ENCODE measurements at places on chromosomes 11 and 22. TPM values are rescaled to one million over a fixed set of nuclear protein-coding genes. Genes with fewer than 3 reads are reported as not detected.

C22orf31 gene
- not detected for total RNA-seq

APOBEC3F gene
- 28.4 TPM for total RNA-seq

- H3K4me3 ChIP-seq = no peak overlapping the region
- DNase-seq = no peak
- no peak overlapping the region for H3K27ac ChIP-seq
- no peaks in the 10 kb centered on the region for H3K4me1 ChIP-seq
Observed at GRCh38 chr11:76758311-76758710, 24.8 kb upstream of the TSKU start.

DNA sequence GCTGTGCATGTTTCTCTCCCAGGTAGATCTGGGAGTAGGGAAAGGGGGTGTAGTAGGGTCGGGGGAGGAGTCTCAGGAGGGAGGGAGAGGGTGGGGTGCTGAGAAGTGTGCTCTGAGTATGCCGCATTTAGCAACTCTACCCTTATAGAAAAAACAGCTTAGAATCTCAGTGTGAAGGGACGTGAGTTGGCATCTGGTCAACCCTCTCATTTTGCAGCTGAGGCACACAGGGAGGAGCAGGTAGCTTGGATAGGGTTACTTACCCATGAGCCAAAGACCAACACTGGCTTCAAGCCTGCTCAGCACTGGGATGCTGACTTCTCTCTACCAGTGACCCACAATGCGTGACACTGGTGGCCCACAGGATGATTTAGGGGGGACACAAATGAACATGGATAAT is 95.9 kb downstream of the FBXO7 start:
- no peaks in the 10 kb centered on the region for H3K27me3 ChIP-seq
- no peak overlapping the region for H3K4me3 ChIP-seq
- H3K4me1 ChIP-seq = no peaks in the 10 kb centered on the region
- no peak overlapping the region for H3K27ac ChIP-seq

Measured in CD8-positive, alpha-beta memory T cell (primary cell).